ENCODE measurements at places on chromosomes 5 and 9.

GRCh38 chr5:128777052-128777451, 188.2 kb upstream of the SLC27A6 start:
- no peak for DNase-seq

DNA sequence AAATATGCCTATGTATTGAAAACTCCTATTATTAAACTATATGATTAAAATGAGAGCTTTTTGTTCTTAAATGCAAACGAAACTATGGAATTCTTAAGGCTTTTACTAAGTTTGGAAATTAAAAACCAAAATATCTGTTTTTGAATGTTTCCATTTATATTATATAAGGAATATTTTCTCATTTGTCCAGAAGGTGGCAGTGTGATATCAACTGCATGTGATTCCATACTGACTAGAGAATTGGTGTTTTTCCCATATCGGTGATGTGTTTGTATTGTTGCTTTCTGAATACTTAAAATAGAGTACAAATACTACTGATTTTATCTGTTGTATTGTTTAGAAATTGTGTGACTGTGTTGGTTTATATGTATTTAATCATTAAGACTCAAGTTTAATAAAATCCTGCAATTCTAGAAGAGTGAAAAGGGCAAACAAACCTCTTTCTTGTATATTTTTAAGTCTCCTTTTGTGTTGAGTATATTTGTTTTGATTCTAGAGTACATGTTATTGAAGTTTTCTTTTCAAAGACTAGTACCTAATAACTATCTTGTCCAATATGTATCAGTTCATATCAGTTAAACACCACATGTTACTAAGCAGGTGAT, 320.8 kb downstream of the CCDC171 start:
- no peak for DNase-seq

DNA sequence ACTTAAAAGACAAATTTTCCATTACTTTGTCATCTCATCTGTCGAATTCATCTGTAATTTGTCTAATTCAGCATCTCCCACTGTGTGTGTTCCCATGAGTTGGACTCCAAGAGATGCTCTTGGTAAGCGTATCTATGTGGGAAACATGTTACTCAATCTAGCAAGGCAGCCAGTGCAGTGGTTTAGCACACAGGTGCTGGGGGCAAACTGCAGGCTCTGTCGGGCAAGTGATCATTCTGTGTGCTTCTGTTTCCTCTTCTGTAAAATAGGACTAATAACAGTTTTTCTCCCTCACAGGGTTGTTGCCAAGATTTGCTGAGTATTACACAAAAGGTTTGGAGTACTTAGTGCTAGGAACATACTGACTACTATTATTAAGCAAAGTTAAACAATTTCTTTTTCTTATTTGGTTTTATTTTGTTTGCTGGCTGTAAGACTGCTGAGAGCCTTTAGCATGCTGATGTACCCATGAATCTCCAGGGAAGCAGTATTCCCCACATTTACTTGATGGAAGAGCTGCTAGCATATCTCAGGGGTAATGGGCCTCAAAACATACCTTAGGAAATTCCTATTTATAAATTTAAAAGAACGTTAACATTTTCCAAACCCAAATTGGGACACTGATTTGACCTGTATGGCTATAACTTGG, 709 bp upstream of the GAPT start:
- no peak for DNase-seq

- DNase-seq, result no peak
These were observed 2.6 kb upstream of the GRIN1 start for GRCh38 chr9:137136261-137136880.

- no peak for DNase-seq
These were observed 180.3 kb downstream of the SREK1 start for GRCh38 chr5:66324357-66324756.

GRCh38 chr5:94174748-94175411, 433.5 kb upstream of the POU5F2 start:
- DNase-seq, result no peak

DNA sequence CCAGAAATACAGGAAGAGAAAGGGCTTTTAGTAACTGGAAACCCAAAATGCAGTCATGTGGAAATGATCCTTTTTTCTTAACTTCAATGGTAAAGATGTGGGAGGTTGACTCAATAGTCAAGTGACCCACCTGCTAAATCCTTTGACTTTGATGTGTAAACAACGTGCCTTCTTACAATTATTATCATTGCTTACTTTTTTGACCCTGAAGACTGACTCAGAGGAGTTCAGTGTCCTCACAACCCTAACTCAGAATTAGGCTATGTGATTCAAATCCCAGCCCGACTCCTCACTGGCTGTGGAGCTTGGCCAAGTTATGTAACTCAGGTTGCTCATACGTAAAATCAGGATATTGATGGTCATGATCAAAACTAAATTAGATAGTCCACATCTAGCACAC, 27.9 kb downstream of the ANXA1 start:
- DNase-seq, result no peak

- no peak for DNase-seq
These were observed 303.0 kb upstream of the KLF4 start for GRCh38 chr9:107792596-107792995.

DNA sequence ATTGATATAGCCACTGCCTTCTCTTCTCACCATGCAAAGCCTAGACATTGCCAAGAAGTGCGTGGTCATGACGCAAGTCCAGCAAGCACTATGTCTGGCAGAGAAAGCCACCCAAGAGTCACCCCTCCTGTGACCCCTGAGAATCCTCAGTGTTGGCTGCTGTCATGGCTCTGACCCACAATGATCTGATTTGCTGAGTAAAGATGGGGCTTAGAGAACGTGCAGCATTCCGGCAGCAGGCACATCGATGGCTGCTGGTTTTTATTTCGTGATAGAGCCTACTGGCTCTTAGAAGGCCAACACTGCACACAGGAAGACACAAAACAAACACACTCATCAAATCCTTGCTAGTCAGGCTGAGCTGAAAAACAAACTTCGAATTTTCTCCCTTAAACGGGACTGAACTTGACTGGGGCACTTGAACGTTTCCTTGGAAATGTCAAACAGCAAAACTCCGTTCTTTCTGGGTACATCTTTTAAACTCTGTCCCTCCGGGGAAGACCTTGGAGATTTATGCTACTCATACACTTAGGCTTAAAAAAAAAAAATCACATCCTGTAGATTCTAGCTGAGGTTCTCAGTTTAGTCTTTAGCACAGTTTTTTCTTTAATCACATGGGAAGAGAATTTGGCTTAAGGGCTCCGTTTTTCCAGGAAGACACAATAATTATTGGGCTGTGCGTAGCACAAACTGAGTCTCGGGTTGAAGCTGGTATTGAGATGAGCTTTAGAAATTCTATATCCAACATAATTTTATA, 88.2 kb upstream of the BASP1 start:
- DNase-seq, result no peak

DNA sequence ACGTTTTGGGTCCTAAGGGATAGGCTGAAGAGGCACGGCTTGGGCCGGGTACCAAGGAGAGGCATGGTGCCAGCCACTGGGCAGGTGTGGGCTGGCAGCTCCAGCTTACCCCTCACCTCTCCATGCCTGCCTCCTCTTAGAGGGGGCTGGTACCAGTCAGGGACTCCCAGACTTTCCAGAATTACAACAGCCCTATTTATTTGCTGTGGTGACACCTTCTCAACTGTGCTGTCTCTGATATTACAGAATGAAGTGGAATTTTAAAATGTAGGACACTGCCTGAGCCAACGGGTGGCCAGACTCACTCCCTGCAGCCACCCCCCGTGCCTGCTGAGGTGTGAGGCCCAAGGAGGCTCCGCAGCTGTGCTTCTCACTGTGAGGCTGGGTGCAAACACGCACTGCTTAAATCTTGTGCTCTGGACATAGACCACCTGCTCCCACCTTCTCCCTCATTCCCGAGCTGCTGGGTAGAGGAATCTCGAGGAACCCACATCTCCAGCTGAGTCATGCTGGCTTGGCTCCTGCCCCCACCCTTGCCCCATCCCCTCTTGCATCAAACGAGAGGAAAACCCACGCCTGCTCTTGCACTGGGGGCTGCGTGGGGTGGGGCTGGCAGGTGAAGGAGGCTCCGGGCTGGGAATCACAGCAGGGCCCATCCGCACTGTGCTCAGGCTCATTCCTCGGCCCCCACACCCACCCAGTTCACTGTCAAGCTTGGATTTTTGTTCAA, 47.9 kb downstream of the PRRT1B start:
- no peak for DNase-seq

- no peak for DNase-seq
These were observed 131.3 kb downstream of the RXRA start for GRCh38 chr9:134457321-134458206.

- no peak for DNase-seq
These were observed 84.6 kb downstream of the HRH2 start for GRCh38 chr5:175742290-175742994.

DNA sequence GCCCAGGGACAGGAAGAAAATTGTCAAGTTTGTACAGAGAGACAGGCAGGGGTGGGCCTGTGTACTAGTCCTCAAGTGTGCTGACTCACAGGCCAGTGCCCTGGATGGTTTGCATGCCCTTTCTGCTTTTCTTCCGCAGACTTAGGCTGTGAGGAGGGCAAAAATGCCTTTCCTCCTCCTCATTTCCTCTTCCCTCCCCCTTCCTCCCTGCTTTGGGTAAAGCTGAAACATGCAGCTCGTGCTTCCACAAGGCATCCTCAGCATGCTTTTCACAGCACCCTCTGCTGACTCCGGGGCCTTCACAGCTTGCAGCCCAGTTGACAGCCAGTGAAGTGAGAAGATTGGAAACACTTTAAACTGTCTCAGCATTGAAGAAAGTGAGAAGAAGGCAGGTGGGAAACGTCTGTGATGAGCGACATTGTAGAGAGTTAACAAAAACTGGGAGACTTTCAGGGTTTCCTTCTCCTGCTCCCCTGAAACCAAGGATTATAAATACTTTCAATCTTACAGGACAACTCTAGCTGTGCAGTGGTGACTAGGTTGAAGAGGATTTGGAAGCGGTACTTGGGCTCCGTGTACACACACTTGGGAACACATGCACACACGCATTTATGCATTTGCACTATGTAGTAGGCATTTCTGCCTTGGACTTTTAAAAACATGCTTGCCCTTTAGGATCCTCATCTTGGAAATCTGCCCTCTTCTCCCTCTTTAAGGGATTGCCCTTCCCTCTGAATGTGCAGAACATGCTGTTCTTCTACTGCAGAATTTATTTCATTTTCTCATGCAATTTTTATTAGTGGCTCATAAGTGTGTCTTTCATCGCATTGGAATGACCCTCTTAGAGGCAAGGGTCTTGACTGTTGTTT, 138.8 kb downstream of the GRIA1 start:
- no peak for DNase-seq

- no peak for DNase-seq
These were observed 42.3 kb upstream of the NKD2 start for GRCh38 chr5:966345-966710.

GRCh38 chr5:14322437-14323187, 179.5 kb downstream of the TRIO start:
- no peak for DNase-seq

GRCh38 chr5:160602744-160603143, 181.1 kb downstream of the PTTG1 start:
- no peak for DNase-seq

DNA sequence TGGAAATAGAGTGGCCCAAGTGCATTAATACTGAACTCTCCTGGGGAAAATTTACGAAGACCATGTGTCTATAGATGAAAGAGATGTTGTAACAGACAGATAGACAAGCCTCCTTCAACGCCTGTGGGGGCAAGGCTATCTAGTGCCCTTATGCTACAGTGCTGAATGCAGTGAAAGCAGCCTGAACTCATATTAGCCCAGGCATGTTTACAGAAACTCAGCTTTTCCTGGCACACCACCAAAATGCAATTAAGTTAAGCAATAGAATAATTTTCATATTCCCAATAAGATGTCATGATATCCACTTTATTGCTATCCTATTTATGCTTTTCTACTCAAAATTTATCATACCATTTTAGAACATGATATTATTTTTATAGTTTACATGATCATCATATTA, 277.0 kb downstream of the DIRAS2 start:
- DNase-seq, result no peak

GRCh38 chr9:89020754-89021153, 29.5 kb downstream of the S1PR3 start:
- DNase-seq, result no peak

DNA sequence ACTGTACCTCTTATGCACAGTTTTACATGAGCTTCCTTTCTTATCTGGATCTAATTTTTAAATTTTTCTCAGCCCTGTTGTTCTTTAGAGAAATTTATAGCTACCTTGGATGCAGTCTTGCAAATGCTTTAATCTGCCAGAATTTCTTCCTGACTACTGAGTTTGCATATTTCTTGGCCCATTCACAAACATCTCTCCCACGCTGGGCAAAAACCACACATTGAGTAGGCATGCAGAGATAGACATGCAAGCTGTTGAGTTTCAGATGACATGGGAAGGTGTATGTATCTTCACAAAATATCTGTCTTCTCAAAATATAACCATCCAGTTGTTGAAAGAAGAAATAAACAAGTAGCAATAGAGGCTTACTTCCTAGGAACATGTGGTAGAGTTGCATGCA, 101.2 kb downstream of the PARP8 start:
- DNase-seq, result no peak

GRCh38 chr5:160423099-160423498, 1.4 kb downstream of the PTTG1 start:
- no peak for DNase-seq

All from stimulated activated CD4-positive, alpha-beta T cell treated with anti-CD3 and anti-CD28 coated beads, TNF-alpha, amount 100 ng/mL, for 48 hours (primary cell).